ENCODE measurements at places on chromosomes 12 and 14.
A peak's percentile ranks its signal among the peaks of the same experiment; 100 is the strongest.

DNA sequence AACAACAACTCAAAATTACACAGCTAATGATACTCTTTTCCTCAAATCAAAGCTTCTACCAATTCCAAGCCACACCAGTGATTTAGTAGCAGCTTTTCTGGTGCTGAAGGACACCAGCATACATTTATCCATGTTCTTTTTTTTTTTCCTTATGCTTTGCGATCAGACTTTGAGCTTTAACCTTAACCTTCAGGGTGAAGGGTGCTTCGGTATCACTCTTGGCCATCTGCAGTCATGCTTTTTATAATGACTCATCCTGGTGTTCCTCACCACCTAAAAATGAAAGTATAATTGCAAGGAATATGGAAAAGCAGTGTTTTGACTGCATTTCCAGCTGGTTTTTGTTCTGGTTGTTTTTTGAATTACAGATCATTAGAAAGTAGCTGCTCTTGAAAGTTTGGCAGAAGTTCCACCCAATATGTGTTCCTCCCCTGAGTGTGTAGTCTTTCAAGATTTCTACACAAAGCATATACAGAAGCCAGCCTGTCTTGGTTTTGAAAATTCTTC lies 1.3 kb upstream of the SLC41A2 start:
- peak; percentile 56 for DNase-seq

- DNase-seq = peak; percentile 49
Observed at GRCh38 chr12:2341871-2342270, 289.1 kb downstream of the CACNA1C start.

GRCh38 chr14:29721586-29721985 lies 206.1 kb downstream of the PRKD1 start:
- DNase-seq = no peak

DNA sequence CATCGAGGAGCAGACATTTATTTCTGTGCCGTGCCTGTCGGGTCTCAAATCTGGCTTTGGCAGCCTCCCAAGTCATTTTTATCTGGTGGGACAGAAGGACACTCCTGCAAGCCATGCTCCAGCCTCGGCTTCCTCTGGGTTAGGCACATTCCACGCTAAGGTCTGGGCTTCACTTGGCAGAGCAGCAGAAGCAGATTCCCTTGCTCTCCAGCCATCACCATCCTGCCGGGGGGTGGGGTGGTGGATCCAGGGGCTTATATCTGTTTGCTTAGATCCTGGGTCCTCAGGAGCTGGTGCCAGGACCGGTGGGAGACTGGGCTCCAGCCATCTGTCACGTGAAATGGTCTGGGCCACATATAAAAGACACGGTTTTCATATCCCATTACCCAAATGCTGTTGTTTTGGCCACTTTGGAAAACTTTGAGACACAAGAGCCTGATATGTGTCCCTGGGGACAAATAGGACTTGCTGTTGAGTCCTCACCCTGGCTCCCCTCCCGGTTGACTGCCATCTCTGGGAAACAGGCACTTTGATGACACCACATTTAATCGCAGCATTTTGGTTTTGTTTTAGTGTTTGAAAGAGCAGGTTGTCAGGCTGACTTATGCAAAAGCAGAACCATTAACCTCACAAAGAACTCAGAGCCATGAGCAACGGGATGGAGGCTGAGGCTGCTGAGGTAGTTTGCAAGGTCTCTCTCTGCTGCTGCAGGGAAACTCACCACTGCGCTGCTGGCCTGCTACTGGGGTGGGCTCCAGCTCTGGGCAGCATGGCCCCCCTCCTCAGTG lies 69.6 kb upstream of the PRMT8 start:
- DNase-seq = no peak

GRCh38 chr12:12723681-12724420 lies 6.7 kb downstream of the CDKN1B start:
- DNase-seq = peak; percentile 36

DNA sequence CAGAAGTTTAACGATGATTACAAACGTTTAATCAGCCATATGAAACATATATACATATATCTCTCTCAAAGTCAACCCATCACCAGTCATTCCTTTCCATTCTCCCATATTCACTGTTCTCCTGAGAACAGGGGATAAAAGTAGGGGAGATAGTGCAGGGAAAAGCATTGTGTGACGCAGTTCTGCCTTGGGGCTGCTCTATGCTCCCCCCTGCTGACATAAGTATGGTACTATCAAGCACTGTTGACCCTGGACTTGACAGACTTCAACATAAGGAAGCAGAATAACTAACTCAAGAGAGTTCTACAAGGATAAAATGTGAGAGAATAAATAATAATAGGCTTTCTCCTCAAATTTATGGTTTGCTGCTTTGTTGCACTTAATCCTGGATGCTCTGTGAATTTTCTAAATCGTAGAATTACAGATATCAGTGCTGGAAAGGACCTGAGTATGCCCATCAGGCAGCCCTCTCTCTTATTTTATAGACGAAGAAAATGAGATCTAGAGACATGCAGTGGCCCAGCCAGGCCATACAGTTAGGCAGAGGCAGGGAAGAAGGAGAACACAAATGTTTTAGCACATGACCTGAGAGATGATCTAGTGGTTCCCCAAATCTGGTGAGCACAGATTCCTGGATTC lies 87.2 kb downstream of the SCN8A start:
- DNase-seq = peak; percentile 58

DNA sequence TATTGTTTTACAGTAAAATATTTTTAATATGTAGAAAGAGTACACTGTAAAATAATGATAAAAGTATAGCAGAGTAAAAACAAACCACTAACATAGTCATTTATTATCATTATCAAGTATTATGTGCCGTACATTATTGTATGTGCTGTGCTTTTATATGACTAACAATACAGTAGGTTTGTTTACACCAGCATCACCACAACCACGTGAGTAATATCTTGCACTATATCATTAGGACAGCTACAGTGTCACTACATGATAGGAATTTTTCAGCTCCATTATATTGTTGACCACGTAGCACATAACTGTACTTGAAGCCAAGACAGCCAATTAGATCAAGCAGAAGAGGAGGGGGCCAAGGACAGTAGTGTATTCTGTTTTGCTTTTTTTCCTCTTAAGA lies 415.4 kb downstream of the RAD51B start:
- DNase-seq = no peak

DNA sequence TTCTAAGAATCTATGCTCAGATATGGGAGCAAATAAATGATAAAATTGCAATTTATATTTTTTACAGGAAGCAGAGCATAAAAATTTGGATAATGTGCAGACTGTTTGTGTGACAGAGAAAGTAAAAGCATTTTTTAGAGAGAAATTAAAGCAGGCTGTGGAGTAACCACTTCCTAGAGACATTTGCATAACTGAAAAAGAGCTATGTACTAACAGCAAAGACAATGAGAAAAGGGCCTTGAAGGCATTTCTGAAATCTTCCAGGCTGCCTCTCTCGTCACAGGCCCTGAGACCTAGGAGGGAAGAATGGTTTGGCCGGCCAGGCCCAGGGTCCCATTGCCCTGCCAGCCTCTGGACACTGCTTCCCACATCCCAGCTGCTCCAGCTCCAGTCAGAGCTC lies 247.2 kb downstream of the ALX1 start:
- DNase-seq = no peak

DNA sequence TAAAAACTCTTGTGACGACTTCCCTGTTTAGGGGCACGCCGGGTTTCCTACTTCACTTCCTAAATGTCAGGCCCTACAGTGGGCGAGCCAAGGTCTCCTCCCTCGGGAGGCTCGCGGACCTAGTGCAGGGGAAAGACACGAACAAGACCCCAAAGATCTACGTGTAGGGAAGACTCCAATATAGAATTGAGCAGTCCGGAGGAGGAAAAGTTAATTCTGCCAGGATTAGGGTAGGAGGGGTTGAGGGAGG lies 564 bp downstream of the ATXN3 start:
- peak; percentile 41 for DNase-seq

DNA sequence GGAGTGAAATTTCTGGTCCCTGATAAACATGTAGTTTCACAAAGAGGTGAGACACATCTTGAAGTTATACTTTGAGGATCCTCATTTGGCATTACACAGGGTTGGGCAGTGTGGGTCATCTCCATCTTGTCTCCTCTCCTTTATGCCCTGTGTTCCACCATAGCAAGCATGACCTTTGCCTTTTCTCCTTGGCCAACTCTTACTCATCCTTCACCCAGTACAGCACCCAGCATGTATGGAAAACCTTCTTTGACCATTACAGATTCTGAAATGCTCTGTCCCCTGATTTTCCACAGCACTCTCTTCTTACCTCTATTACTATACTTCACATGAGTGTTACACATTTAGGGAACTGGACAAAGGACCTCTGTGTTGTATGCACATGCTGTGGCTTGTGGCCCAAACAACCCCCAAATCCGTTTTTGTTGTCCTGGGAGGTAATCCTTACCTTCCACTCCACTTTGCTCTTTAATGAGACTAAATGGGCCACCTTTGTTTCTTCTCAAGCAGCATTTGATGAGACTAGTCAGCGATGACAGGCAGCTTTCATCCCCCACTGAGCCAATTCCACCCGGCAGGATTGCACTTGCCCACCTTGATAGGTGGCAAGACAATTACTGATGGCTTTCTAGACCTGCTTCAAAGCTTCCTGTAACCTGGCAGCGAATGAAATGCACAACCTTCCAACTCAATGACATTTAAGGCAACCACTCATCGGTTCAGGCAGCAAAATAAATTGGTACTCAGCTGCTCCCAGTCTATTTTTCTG lies 163.5 kb downstream of the MON2 start:
- DNase-seq = no peak

GRCh38 chr12:99223579-99223978 lies 424.0 kb upstream of the GARIN6 start:
- DNase-seq = peak; percentile 65

DNA sequence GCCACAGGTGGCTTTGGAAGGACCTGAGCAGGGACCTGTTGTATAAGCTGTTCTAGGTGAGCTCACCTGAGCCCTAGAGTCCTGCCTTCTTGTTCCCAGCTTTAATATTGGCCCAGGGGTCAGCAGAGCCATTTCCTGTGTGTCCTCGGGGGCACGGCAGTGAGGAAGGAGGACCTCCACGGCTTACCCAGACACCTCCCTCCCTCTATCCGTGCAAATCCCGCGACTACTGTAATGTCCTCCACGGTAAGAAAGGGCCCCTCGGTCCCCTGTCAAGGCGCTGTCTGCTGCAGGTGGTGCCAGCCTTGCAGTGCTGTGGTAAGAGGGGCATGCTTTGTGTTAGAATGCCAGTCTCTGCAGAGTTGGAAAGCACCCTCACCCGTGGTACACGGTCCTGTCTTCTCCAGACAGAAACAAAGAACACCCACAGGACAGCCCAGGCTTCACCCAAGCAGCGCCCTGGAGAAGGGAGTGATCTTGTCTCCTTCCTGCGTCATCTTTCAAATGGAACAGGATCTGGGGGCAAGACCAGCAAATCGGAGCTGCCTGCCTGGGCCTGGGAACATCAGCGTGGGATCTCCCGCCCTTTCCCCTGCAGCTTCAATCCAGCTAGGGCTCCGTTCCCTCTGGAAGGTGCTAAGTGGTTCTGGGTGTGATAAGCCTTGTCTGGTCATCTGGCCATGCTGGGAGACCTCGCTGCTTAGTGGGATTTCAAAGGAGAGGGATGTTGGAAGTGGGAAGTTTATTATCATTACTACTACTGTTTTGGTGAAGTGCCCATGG lies 20.2 kb upstream of the FZD10 start:
- no peak for DNase-seq

DNA sequence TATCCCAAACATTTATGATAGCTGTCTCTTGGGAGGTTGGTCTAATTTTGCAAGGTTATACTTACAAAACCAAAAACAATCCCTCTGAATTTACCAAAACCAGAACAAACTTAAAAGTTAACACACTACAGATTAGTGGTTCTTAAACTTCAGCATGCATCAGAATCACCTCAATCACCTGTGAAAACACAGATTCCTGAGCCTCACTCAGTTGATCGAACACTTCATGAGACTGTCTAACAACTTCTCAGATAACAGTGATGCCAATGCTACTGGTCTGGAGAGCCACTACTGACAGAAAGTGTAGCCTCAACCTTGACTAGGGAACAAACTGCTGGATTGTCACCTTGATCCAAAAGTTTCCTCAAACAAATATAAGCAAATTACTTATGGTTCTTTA lies 44.2 kb downstream of the ATP2B1 start:
- DNase-seq = no peak

DNA sequence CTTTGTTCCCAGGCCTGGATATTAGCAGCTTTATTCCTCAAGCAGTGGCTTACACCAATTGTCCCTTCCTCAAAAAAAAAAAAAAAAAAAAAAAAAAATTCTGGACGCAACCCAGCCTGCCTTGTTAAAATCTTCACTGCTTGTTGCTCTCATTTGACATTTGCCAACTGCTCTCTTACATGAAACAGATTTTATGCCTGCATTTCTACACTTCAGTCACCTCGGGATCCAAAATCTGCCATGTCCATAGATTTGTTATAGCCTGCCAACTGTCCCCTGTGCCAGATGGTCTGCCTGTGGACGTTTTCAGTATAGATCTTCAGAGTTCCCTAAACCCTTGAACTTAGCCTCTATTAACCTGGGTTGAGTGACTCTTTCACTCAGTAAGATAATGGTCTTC lies 651.5 kb downstream of the FSCB start:
- DNase-seq = no peak

DNA sequence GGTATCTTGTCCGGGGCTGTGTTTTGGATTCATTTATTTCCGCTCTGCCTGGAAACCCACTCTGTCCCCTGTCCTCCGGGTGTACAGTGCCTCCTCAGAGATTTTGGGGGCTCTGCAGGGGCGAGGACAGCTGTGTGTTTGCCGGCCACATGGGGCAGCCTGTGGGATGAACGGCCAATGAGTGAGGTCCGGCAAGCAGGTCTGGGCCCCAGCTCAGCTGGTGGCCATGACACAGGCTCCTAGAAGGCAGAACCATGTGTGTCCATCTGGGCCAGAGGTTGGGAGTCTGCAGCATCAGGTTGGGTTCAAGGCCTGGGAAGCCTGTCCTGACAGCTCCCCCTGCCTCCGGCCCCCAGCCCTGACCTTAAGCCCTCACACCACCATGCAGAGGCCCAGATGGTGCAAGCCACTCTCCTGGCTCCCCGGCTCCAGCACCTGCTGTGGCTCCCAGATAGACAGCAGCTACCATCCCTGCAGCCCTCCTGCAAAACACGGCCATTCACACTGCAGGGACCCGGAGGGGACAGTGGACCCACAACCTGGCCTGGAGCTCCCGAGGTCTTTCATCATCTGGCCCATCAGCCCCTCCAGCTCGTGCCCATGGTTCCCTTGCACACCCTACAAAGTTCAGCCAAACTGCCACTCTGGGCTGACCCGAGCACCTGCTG lies 220.1 kb upstream of the C14orf180 start:
- no peak for DNase-seq

- no peak for DNase-seq
Observed at GRCh38 chr14:98301681-98302080, 970.3 kb downstream of the BCL11B start.

DNA sequence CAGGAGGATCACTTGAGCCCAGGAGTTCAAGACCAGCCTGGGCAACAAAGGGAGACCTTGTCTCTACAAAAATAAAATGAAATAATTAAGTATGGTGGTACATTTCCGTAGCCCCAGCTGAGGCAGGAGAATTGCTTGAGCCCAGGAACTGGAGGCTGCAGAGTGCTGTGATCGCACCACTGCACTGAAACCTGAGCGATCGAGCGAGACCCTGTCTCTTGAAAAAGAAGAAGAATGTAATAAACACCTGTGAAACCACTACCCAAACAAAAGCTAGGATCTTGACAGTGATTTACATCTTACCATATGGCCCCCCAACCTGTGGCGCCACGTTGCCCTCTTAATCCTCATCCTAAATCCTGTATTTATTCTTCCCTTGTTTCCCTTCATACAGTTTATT lies 5.7 kb upstream of the DTX1 start:
- no peak for DNase-seq

GRCh38 chr12:21998295-21998694 lies 47.7 kb upstream of the CMAS start:
- no peak for DNase-seq

All from kidney tubule cell (primary cell).